Stimulated activated CD4-positive, alpha-beta T cell treated with anti-CD3 and anti-CD28 coated beads, Interleukin-2, amount 100 ng/mL, for 4 hours (primary cell): ENCODE measurements at places on chromosomes 12 and 14.

DNA sequence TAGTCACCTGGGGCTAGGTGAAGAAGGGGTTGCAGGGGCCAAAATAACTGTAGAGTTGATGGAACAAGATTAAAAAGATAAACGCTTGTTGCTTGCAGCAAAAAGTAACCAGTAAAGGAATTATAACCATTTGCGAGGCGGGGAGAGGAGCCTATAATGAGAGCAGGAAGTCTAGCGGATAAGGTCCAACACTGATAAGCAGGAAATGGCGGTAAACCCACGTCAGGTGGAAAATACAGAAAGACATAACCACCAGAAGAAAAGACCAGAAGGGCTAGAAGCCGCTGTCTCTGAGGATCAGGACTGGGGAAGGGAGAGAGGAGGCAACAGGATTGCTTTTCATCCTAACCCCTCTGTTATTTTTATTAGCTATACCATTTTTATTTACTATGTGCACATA, 303.3 kb downstream of the DPF3 start:
- DNase-seq = no peak

GRCh38 chr14:21108791-21109190, 7.9 kb downstream of the TMEM253 start:
- DNase-seq = no peak

GRCh38 chr12:25084816-25085215, 110.1 kb downstream of the DNAI7 start:
- DNase-seq = no peak

GRCh38 chr12:130667421-130667960, 48.6 kb downstream of the RIMBP2 start:
- DNase-seq = no peak

GRCh38 chr14:31090883-31091764, 64.9 kb upstream of the STRN3 start:
- DNase-seq = no peak
